Fibroblast of the aortic adventitia (primary cell): ENCODE measurements at places on chromosomes 1 and 21. TPM values are rescaled to one million over a fixed set of nuclear protein-coding genes. Genes with fewer than 3 reads are reported as not detected.

Gene HAO2
- total RNA-seq = not detected in 2 replicates

Gene EPHX1
- 39.4 and 57.6 TPM in 2 replicates for total RNA-seq

Gene S100B
- total RNA-seq = 1.1 and 1.2 TPM in 2 replicates

Gene TPM3
- 427 and 649 TPM in 2 replicates for total RNA-seq

Gene SYT14
- total RNA-seq = 0.08 and 35.0 TPM in 2 replicates

Gene CD5L
- not detected in 2 replicates for total RNA-seq

Gene S100A9
- total RNA-seq = not detected in 2 replicates

Gene SLC25A33
- total RNA-seq = 2.0 and 4.7 TPM in 2 replicates

Gene CSF1
- 36.5 and 61.9 TPM in 2 replicates for total RNA-seq

Gene SIM2
- 0.18 TPM in 1 of 2 replicates, not detected in the other for total RNA-seq

Gene CD1D
- total RNA-seq = 0.09 TPM in 1 of 2 replicates, not detected in the other

Gene C1orf21
- 41.0 and 47.3 TPM in 2 replicates for total RNA-seq

Gene CLK2
- 29.7 and 53.7 TPM in 2 replicates for total RNA-seq

Gene YY1AP1
- 25.7 and 54.6 TPM in 2 replicates for total RNA-seq

Gene NPHS2
- not detected in 2 replicates for total RNA-seq

Gene AIRE
- not detected in 2 replicates for total RNA-seq

Gene CASQ2
- not detected in 2 replicates for total RNA-seq

Gene RYR2
- total RNA-seq = 0.25 TPM in 1 of 2 replicates, not detected in the other
